ENCODE measurements at places on chromosomes 12 and 14.

DNA sequence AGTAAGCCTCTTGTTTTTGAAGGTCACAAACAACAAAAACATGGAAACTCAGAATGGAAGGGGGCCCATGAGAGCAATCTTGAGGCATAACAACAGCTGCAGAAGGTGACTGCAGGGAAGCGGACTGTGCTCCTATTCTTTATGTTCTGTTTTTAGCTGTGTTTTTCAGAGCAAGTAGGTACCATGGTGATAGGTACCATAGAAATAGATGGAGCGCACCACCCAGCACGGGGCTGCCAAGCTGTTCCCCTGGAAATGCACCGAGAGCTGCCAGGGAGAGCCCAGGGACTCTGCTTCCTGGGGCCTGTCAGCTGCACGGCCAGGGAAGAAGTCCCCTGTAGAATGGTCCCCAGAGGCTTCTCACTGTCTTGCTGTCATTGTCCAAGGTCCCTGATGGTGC, 32.8 kb downstream of the DGLUCY start:
- no peak for DNase-seq

GRCh38 chr12:113262710-113263109, 41.4 kb downstream of the TPCN1 start:
- DNase-seq: no peak

- no peak for DNase-seq
Observed at GRCh38 chr14:71362282-71362681, 455.0 kb downstream of the PCNX1 start.

- no peak for DNase-seq
Observed at GRCh38 chr12:101591781-101592180, 3.0 kb upstream of the MYBPC1 start.

DNA sequence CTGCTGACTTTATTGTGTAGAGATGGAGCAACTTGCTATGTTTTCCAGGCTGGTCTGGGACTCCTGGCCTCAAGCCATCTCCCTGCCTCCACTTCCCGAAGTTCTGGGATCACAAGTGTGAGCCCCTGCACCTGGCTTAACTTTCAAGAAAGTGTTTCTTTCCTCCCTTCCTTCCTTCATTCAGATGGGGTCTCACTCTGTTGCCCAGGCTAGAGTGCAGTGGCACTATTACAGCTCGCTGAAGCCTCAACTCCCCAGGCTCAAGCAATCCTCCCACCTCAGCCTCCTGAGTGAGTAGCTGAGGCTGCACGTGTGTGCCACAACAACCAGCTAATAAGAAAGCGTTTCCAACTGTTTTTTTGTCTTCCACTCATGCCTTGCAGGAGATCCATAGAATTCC, 185.6 kb upstream of the AMIGO2 start:
- no peak for DNase-seq

DNA sequence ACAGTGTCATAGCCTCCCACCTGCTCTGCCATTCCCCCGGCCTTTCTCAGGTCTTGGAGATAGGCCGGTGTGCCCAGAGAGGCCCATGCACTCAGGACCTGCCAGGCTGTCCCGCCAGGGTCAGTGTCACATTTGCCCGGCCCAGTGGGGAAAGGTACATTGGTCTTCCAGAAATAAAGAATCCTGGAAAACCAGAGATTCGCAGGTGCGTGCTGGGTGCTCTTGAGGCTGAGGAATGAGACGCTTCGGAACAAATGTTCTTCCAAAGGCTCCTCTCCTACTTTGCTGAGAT, 205.8 kb upstream of the RTL1 start:
- no peak for DNase-seq

GRCh38 chr12:2356601-2357125, 303.9 kb downstream of the CACNA1C start:
- no peak for DNase-seq

- DNase-seq: peak; percentile 50
Observed at GRCh38 chr12:50326590-50327284, 43.4 kb upstream of the LIMA1 start.

DNA sequence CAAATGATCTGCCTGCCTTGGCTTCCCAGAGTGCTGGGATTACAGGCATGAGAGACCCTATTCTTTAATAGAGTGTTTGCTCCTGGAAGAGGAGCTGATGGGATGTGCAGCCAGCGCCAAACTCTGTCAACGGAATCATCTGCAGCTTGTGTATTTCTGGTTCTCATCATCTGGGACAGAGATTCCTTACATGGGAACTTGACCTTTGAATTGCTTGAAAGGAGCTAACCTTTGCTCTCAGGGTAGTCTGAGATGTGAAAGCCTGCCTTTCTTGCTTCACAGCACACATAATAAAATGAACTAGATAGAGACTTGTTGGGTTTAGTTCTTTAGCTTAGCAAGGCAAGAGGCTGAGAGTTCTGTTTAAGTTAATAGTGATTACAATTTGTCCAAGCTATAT, 120.0 kb downstream of the OTOGL start:
- DNase-seq: no peak

GRCh38 chr14:52079239-52079959, 10.5 kb upstream of the NID2 start:
- no peak for DNase-seq

GRCh38 chr14:95519699-95520098, 3.2 kb upstream of the SYNE3 start:
- DNase-seq: peak; percentile 74

- DNase-seq: peak; percentile 68
Observed at GRCh38 chr14:95741038-95741490, 27.1 kb upstream of the TCL1A start.
